ENCODE measurements at places on chromosomes 1 and 21.

DNA sequence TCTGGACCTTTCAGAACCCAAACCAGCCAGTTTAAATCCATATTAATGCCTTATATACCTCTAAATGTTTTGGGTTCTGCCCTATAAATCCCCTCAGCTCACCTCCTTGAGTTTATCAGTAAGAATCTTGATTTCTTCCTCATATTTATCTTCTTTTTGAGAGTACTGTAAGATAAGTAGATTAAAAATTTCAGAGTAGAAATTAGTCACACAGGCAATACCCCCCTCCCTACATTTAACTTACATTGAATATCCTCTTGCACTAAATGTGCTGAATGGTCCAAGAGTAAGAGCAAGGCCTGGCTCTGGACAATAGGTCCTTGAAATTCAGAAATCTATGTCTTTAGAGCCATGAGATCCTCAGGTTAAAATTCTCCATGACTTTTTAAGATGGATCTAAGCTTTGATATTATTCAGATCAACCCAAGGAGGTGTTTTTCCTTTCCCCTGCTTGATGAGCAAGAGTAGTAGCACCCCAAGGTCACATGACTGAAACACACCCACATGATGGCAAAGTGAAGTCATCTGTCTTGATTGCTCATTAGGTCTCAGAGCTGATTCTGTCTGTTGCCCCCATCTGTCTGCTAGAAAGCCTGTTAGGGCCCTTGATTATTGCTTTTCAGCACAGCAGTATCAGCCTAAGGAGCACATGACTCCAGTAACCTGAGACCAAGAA, 15.8 kb upstream of the NUP210L start:
- DNase-seq, result no peak

DNA sequence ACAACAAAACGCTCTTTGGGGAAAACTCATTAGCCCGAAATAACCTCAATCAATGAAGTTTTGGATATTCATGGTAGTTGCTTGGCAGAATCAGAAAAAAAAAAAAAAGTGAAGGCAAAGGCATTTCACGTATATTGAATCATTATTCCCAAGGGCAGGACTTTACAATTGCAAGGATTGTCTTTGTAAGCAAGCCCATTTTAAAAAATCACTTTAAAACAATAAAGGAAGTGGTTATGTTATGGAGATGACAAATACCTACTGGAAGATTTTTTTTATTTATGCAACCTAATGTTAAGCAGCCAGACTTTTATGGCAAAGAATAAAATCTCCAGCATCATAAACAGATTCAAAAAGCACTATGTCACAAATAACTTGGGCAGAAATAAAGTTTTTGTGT, 9.3 kb downstream of the GJB4 start:
- DNase-seq, result no peak

GRCh38 chr1:177106614-177107365, 57.7 kb downstream of the ASTN1 start:
- no peak for DNase-seq

- no peak for DNase-seq
Observed at GRCh38 chr1:119080586-119080985, 59.9 kb downstream of the WARS2 start.

GRCh38 chr21:31459457-31459856, 115.4 kb upstream of the TIAM1 start:
- DNase-seq, result no peak

- no peak for DNase-seq
Observed at GRCh38 chr1:83839566-83840173, 159.3 kb downstream of the TTLL7 start.

- no peak for DNase-seq
Observed at GRCh38 chr1:64884261-64885040, 81.9 kb downstream of the JAK1 start.

- no peak for DNase-seq
Observed at GRCh38 chr1:39478126-39478915, 13.1 kb upstream of the BMP8A start.

GRCh38 chr1:5734996-5735395, 257.2 kb downstream of the NPHP4 start:
- no peak for DNase-seq

DNA sequence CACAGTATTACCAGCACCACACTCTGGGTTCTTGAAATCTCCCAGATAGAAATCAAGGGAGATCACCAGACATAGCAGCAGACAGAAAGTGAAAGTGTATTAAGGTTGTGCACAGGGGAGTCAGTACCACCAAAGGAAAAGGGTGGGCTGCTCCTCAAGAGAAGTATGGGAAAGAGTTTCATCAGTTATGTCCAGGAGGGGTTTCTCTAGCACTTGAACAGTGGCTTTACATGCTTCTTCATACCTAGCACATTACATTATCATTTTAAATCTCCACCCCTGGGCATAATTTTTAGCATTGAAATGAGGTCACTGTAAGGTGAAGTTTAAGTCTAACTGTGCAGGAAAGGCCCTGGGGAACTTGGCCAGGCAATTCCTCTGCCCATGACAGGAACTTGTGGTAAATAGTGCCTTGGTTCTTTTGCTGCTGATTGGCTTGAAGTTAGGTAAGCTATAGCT, 601.0 kb downstream of the NUF2 start:
- DNase-seq, result no peak

Data from CMK (cell line).